RCC 7860 (cell line): ENCODE measurements at places on chromosomes 4 and X.
A peak's percentile ranks its signal among the peaks of the same experiment; 100 is the strongest.

DNA sequence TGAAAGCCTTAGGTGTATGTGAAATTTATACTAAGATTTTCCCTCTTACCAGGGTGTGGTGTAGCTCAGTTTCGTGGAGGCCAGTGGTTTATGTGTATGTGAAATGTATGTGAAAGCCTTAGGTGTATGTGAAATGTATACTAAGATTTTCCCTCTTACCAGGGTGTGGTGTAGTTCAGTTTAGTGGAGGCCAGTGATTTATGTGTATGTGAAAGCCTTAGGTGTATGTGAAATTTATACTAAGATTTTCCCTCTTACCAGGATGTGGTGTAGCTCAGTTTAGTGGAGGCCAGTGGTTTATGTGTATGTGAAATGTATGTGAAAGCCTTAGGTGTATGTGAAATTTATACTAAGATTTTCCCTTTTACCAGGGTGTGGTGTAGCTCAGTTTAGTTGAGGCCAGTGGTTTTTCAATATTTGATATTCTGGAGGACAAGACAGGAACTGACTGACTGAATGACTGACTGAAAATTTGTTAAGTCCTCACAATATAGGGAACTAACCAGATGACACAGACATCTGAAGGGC, 143.7 kb downstream of the NEXMIF start:
- DNase-seq: no peak

GRCh38 chr4:73451404-73451803, 15.4 kb downstream of the AFP start:
- DNase-seq: no peak

- no peak for DNase-seq
Measured at GRCh38 chr4:188661502-188661901, 522.3 kb downstream of the TRIML1 start.

GRCh38 chr4:183098019-183098722, 886 bp upstream of the WWC2 start:
- DNase-seq: no peak

DNA sequence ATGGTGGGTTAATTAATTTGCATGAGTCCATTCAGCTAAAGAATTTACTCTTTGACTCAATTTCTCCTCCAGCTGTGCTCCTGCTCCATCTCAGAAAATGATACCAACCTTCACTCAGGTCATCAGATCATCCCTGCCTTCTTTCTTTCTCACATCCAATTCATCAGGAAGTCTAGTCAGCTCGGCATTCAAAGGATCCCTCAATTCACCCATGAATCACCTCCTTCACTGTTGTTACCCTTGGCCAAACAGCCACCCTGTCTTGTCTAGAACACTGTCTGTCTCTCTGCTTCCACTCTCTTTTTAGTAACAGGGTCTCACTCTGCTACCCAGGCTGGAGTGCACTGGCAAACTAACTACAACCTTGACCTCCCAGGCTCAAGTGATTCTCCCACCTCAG, 337.4 kb upstream of the SFRP2 start:
- DNase-seq: no peak

DNA sequence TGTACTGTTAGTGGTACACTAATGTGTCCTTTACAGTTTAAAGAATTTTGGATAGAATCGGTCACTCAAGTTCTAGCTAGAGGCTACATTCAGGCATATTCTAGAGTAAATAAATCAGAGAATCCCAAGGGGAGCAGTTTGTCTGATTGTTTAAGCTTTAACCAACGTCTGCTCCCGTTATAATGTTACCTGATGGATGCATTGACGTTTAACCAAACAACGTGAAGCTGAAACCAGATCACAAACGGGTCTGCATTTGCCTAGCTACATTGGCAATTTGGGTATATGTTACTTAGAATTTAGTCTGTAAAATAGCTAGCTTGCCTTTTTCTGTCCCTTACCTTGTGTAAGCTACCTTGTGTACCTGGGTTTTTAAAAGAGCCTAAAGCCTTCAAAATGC, 1.6 kb downstream of the PI4K2B start:
- no peak for DNase-seq

GRCh38 chrX:120477453-120477852, 8.4 kb upstream of the LAMP2 start:
- DNase-seq: peak; percentile 44

DNA sequence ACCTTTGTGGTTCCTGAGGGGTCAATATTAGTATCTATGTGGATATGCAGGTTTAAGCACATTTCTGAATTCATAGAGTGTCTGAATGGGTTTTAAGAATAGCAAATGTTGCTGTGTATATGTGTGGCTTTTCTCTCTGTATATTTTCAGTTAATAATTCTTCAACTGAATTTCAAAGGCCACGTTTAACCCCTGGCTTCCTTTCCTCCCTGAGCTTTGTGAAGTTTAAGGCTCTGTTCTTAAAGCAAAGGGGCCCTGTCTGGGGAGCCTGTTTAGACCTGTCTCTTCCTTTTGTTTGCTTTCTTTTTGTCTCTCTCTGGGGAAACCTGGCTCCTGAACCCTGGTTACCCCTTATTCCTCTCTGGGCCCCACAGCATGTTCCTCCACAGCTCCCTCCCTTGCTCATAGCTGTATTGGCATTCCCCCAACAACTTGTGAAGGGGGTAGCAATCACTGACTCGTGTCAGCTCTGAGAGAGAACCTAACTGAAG, 139.1 kb downstream of the COL4A6 start:
- DNase-seq: no peak

DNA sequence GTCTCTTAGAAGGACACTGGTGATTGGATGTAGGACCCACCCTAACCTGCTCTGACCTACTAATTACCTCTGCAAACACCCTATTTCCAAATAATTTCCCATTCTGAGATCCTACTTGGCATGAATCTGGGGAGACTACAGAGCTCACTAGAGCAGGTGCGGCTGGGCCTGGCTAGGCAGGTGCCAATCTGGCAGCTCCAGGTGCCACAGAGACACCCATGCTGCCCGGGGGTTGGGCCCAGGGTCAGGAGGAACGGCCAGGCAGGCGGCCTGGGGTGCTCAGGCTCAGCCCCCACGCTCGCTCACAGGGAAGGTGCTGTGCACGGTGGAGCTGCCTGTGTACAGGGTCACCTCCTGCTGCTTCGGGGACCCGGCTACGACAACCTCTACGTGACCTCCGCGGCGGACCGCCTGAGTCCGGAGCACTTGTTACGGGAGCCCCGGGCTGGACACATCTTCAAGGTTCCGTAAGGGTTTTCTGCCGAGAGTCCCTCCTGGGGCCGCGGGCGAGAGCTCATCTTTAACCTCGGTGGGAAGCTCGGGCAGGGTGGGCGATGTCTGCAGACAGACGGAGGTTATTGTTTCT, 26.5 kb upstream of the PLCXD1 start:
- no peak for DNase-seq

- no peak for DNase-seq
Measured at GRCh38 chr4:41379230-41379629, 122.5 kb downstream of the UCHL1 start.

DNA sequence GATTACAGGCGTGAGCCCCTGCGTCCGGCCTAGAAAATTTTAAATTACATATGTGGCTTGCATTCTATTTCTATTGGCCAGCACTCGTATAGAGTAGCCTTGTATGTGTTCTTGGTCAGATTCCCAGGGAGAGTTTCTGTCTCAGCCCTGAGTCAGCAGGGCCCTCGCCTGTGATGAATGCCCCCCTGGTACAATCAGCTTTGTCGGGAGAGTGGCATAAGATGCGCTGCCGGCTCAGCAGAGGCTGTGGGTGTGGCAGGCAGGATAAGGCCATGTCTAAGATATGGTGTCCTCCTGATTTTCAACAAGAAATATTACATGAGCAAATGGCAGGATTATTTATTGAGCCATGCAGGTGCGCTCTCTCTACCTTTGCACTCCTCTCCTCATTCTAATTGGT, 1.6 kb upstream of the REELD1 start:
- no peak for DNase-seq

DNA sequence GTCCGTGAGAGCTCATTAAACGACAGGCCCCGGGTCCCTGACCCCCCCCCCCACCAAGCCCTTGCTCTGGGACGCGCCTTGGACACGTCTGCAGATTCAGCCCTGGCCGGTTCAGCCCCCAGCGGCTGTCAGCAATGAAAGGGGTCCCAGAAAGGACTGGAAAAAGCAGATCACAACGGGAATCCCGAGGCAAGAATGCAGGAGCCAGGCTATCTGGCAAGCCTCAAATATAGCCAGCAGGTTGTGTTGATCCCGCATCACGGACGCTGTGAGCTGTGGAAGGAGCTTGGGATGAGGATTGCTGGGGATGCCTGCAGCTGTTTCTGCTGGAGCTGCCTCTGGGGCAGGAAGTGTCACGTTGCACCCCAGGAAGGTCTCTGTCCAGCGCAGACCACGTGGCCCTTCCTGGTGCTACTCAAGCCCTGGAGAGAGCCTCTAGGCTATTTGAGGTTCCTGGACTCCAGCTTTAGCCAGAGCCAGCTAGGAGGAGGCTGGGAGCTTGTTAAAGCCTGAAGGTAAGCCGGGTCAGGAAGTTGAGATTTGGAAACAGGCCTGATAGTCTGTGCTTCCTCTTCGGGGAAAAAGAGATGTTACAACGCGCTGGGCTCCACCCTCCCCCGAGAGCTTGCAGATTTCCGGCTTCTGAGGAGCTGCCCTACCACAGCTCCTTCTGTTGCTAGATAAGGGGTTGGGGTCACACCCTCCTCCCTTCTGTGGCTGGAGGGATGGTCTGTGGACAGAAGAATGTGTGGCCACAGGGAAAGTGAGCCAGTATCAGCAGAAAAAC, 19.3 kb upstream of the CSF2RA start:
- DNase-seq: no peak

DNA sequence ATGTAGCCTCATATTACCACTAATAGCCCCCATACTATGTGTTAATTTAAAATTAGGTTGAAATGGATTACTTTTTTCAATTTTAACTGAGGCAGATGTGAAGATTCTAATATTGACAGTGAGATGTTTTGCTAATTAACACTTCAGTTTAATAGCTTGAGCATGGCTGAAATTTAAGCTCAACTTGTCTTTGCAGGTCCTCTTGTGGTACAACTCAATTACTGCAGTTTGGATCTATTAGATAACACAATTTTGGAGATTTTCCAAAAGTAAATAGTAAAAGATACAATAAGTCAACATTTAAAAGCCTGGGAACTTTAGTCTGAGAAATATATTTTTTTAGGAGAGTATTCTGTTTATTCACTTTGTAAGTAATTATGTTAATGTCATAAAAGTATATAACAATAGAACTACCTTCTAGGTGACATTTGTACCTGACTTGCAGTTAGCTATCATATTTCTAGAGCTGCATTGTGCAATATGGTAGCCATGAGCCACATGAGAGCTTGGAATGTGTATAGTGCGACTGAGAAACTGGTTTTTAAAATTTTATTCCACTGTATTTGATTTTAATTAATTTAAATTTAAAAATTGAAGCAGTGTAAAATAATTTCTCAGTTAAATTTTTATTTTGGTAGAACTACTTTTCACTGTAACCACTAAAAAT, 73.1 kb upstream of the FMR1 start:
- DNase-seq: no peak

GRCh38 chrX:71935476-71935875, 24.8 kb downstream of the NHSL2 start:
- DNase-seq: no peak

DNA sequence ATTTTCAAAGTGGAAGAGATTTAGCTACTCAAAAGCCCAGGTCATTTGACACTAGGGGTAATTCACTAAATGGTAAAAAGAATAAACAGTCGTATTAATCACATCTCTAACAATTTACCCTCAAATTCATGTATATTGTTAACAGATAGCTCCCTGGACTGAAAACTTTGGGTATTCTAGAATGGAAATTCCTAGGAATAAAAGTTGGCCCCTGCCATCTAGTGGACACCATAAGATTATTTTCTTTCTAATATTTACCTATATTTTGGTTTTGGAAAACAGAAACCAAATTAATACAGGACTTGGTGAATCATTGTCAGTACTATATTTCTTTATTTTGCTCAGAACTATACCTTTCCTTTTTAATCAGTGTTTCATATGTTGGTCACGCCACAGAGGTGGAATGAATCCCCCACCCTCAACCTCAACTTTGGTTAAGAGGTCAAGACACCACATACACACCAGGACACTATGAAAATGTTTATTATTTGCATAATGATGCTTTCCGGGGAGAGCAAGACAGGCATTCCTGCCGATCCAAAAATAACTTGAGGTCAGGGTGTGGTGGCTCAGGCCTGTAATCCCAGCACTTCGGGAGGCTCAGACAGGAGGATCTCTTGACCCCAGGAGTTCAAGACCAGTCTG, 96.2 kb upstream of the APOOL start:
- no peak for DNase-seq

DNA sequence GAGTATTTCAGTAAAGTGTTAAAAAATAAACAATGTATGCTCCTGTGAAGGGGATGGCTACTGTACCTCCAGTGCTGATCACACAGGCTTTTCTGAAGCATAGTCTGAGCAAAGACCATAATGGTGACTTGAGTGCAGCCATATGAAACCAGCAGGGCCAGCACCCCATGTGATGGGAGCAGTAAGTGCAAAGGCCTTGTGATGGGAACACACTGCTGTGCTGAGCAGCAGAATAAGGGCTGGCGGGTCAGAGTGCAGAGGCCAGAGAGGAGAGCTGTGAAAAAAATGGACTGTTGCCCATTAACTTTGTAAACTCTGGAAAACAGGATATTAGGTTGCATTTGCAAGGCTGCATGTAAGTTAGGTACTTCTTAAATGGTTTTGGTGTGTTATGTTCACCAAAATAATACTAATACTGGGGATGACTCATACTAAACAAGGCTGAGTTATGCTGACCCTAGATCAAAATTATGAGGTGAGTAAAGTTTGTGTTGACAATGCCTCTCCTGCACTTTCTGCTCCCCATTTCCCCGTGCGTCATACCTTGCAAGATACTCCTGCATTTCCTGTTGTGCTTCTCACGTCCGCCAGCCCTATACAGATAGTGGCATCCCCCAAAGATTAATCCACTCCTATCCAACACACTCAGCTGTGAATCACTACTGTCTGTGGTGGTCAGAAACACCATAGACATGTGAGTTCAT, 67.0 kb upstream of the FAM9A start:
- peak; percentile 40 for DNase-seq

DNA sequence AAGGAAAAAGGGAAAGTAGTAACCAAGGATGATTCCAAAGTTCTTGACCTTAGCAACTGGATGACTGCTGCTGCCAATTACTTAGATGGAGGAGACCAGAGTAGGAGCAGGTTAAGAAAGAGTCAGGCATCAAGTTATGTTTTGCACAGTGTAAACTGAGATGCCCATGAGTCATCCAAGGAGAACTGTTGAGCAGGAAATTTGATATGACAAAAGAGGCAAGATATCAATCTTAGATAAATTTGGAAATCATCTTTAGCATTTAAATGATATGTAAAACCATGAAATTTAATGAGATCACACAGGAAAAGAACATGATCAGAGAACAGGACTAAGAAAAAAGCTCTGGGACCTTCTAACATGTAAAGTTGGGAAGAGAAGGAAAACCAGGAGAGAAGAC, 361.3 kb downstream of the OPHN1 start:
- DNase-seq: no peak
